ENCODE measurements at places on chromosomes 5 and 9.
A peak's percentile ranks its signal among the peaks of the same experiment; 100 is the strongest.

- DNase-seq = no peak
These were observed 30.2 kb downstream of the C5orf15 start for GRCh38 chr5:133938039-133938821.

GRCh38 chr9:71025201-71025600 lies 96.2 kb downstream of the TRPM3 start:
- no peak for DNase-seq

- no peak for DNase-seq
These were observed 11.0 kb downstream of the SPARC start for GRCh38 chr5:151675611-151676313.

DNA sequence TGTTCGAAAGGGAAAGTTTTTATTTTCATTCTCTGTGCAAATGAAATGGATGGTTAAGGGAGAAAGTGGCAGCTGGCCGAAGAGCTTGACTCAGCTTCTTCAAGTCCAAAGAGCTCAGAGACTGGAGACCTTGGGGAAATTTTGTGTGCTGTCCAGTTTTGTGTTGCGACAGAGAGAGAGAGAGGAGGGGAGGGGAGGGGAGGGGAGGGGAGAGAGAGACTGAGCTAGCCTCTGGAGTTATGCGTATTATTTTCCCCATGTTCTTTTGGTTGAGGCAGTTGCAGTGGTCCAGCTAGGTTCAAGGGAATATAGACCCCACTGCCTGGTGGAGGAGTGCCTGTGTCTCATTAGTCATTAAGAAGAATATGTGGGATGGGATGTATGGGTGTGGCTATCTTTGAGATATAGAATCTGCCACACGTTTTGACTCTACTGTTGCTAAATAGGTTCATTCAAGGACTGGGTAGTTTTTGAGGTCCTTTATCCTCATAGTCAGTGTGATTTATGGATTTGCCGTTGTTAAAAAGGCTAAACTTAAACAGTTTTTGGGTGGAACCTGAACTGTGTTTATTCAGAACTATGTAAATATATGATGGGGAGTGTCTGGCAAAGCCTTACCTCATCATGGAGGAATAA lies 69.7 kb downstream of the ARHGAP26 start:
- DNase-seq = no peak

DNA sequence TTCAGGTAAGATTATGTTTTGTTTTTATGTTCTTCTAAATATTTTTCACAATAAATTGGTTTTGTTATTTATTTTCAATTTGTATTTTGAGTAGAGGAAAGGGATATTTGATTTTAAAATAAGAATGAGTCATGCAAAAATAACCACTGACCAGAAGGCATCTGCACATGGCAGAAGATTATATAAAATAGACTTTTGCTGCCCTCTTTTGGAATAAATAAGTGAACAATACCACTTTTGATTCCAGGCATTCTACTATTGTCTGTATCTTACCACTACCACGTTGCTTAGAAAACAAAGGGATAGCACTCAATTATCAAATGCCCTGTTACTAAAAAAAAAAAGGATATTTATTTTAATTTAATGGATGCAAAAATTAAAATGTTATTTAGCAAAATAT lies 227.3 kb upstream of the ITGA1 start:
- peak; percentile 44 for DNase-seq

DNA sequence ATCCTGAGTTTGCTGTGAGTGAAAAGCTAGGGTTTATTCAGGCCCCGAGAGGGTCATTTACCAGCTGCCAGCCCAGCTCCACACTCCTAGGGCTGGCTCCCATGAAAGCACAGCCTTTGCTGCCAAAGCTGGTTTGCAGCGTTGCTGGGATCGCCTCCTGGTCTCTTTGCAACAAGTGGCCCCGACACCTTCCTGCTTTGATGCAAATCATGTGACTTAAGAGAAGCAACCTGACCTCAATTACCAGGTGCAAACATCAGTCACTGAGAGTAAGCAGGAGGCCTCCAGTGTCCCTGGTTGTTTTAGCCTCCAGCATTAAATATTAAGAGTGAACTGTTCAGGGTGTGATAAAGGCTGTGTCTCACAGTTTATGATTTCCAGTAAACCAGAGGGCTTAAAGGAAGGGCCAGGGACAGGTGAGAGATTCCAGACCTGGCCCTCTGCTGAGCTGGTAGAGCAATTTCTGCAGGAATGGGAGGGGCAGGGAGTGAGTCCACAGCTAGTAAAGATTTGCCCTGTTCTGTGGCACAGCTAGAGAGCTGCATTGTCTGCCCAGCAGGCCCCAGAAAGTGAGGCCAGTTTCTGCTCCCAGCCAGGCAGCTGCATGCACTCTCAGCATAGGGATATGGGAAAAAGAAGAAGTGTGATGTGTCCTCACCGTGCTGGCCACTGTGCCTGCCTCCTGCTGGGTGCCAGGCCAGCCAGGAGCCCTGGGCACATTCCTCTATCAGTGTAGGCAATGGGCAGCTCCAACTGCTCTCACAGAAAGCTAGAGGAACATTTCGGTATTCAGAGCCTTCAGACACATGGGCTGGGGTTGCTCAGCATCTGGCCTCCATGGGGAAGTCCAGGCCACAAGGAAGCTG lies 58.0 kb downstream of the SLC22A5 start:
- DNase-seq = no peak

GRCh38 chr9:90485028-90485427 lies 157.6 kb downstream of the DIRAS2 start:
- DNase-seq = no peak

DNA sequence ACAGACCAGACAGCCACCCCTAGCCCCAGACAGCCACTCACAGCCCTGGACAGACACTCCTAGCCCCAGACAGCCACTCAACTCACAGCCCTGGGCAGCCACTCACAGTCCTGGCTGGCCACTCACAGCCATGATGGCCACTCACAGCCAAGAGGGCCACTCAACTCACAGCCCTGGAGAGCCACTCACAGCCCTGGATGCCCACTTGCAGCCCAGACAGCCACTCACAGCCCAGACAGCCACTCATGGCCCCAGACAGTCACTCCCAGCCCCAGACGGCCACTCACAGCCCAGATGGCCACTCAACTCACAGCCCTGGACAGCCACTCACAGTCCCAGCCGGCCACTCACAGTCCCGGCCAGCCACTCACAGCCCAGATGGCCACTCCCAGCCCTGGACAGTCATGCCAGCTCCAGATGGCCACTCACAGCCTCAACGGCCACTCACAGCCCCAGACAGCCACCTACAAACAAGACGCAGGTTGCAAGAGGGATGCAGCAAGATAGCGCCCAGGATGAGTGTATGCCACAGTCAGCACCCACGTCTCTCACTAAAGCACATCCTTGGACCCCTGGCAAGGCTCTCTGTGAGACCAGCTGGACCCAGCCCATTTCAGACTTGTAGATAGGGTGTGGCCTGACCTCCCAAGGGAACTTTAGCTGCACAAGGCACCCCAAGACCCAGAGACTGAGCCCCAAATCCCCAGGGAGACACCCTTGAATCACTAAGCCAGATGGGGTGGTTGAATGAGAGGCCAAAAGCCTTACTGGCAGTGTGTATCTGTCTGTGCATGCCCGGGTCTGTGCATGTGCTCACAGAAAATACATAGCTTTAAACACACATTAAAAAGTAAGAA lies 22.4 kb downstream of the ZDHHC11B start:
- peak; percentile 42 for DNase-seq

- DNase-seq = no peak
These were observed 850 bp downstream of the RRAGA start for GRCh38 chr9:19049917-19050636.

DNA sequence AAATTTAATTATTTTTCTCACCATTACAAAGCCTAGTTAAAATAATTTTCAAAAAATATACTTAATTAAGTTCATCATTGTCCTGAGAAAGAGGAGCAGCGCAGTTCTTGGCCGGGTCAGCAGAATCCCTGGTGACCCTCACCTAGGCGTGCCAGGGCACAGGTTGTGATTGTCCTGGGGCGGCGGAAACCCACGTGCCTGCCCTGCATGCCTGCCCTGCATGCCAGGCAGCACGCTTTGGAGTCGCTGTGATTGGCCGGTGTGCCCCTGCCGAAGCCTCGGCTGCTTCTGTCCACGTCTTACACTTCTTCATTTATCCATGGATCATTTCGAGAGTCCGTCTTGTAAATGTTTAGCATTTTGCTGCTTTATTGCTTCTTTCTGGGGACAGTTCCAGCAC lies 25.6 kb downstream of the SLC12A2 start:
- no peak for DNase-seq

- no peak for DNase-seq
These were observed 19.6 kb upstream of the CNOT6 start for GRCh38 chr5:180474569-180474968.

DNA sequence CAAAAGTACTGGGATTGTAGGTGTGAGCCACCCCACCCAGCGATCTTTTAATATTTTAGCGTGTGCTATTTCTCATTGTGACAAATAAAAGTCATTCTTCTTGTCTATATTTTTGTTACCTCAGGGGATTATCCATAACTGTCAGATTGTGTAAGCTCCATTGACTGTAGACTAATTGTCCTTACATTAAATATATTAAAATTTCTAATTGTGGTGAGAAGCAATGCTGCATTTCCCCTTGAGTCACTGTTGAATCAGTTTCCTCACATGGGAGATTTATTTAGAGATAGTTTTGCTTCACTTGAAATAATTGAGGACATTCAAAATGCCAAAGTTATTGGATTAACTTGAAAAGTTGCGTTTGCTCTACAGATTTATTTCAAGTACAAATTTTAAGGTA lies 782.4 kb upstream of the WWC1 start:
- DNase-seq = no peak

GRCh38 chr5:138449501-138450239 lies 10.8 kb downstream of the REEP2 start:
- DNase-seq = peak; percentile 96

GRCh38 chr9:88344013-88344412 lies 44.2 kb upstream of the SPIN1 start:
- no peak for DNase-seq

DNA sequence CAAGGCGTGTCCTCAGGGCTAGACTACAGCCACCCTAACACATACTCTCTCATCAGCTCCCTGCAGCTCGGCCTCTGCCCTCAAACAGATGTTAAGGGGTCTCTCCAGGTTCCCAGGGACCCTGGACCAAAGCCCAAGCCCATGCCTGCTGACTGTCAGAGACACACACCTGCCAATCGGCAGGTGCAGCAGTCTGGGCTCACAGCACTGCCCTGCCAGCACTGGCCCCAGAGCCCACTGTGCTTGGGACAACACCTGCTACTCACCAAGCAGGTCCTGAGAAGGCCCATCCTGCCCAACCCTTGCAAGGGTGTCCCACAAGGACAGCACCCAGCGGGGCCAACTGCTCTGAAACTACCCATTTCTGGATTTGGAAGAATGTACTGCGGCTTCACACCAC lies 20.2 kb upstream of the ZDHHC11 start:
- no peak for DNase-seq

DNA sequence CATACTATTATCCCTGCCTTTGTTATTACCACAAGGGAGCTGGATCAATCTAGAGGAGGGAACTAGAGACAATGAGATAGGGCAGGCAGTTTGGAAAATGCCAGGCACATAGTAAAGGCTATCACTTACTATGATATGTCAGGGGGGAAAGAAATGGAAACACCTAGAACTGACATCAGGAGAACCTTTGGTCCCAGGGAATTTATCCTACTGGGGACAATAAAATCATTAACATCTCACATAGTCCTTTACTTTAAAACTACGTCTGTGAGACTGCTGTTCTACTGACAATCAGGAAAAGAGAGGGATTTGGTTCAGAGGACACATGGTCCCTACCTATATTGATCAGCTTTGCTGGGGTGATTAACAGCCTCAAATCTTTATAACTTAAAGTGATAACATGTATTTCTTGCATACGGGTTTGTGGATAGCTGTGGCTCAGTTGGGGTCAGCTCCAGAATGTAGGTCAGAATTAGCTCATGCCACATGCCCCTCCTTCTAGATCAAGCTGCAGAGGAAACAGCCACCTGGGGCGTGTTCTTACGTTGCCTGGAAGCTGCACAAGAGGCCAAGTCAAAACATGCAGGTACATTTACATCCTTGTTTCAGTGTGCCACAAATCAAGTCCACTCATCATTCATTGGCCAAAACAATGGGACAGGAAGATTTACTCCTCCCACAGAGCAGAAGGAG lies 43.9 kb upstream of the ALDOB start:
- no peak for DNase-seq

GRCh38 chr5:31888564-31888963 lies 249.6 kb downstream of the PDZD2 start:
- DNase-seq = no peak

DNA sequence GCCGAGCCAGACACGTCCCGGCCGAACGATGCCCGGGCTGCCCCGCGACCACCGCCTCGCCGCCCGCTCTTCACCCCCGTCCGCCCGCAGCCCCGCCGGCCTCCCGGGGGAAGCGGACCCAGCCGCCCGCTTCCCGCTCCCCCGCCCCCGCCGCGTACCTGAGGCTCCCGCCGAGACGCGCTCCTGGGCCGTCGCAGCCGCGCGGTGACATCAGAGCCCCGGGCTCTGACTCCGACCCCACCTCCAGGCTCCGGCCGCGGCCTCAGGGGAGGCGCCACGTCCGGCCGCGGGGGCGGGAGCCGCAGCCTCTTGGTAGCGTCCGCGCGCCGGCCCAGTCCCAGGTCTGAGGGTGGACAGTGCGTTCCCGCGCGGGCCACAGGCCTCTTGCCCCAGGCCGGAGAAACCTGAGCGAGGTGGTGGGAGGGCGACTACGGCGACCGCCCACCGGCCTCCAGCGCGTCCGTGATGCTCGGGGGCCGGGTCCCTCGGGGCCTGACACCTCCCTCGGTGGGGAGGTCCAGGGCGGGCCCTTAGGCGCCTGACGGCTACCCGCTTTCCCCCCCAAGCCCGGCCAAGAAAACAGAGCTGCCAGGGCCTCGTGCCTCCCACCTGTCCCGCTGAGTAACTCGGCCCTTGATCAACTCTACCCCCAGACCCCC lies at the start of gene SHROOM1:
Gene SHROOM1, minus strand, starts transcription at position 212 of the 659 bp plus-strand sequence. CDS start 4,507 bp downstream, outside the sequence.
- DNase-seq = peak; percentile 65

GRCh38 chr5:139725073-139725830 lies 70.4 kb upstream of the PSD2 start:
- DNase-seq = no peak

- peak; percentile 9 for DNase-seq
These were observed 485.8 kb downstream of the BRINP1 start for GRCh38 chr9:118883411-118883810.

DNA sequence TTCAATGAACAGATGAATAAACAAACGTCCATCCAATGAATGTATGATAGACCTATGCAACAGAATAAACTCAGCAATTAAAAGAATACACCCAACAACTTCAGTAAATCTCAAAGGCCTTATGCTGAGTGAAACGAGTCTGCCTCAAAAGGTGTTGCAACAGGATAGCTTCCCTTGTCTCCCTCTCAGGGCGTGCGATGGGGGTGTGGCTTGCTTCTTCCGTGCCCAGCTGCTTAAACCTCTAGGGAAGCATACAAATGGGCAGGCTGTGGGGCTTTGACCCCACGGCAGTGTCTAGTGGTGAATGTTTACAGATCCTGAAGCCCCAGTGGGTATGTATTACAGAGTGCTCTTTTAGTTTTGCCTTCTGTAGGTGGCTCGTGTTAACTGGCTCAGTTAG lies 87.0 kb upstream of the CCL21 start:
- no peak for DNase-seq

DNA sequence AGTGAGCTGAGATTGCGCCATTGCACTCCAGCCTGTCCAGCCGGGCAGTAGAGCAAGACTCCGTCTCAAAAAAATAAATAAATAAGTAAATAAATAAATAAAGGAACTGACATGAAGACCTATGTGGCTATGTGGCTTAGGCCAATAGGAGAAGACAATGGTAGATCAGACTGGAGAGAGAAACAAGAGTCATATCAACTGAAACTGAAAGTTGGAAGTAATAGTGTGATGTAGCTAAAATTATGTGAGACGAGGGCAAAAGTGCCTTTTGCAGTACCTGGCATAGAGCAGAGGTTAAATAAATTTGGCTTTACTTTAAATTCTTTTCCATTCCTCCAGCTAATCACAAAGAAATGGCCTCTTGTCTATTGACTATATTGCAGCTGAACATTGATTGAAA lies 7.3 kb downstream of the FBP2 start:
- DNase-seq = no peak

Measured in retina (tissue), 1 donor.